ENCODE measurements at places on chromosomes 5 and 9. TPM values are rescaled to one million over a fixed set of nuclear protein-coding genes. Genes with fewer than 3 reads are reported as not detected.
A peak's percentile ranks its signal among the peaks of the same experiment; 100 is the strongest.

DNA sequence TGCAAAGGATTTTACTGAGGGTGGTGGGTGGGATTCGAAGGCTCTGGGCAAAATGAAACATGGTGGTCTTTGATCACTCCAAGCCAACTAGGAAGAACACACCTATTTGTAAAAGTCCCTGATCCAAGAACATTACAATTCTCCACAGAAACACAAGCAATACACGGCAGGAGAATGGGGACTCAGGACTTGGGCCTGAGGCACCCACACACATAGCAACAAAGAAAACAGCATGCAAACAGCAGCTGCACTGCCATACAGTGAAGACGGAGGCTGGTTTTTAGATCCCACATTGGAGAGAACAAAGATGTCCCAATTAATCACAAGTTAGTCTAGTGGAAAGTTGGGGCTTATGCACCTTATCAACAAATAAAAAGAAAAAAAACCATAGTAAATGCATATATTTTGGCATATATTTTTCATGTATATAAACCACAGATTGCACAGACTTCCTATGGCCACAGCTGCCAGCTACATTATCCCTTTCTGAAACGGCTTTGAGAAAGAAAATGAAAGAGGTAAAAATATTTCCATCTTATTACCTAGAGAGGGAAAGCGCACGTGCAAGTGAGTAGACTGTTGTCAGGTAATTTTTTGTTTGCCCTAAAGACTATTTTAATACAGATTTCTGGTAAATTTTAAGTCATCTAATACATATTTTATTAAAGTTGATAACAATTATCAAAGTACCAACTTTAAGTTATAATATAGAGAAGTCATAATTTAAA, 410.9 kb downstream of the BNC2 start:
- DNase-seq: no peak

DNA sequence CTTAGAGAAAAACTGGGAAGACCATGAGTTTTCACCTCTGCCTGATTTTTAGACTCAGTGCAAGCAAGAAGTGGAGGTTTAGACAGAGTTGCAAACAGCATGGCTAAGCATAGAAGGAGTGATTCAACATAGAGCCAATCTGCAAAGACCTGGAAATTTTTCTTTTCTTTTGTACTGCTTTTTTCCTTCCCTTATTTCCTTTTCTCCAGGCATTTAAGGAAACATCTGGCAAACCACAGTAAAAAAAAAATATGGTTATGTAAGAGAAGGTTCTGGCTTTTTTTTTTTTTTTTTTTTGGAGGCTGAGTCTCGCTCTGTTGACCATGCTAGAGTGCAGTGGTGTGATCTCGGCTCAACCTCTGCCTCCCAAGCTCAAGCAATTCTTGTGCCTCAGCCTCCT, 16.6 kb upstream of the DCAF12 start:
- no peak for DNase-seq

- peak; percentile 67 for DNase-seq
Observed at GRCh38 chr5:181261320-181262049, 542 bp upstream of the TRIM52 start.

- no peak for DNase-seq
Observed at GRCh38 chr5:76852772-76853171, 3.0 kb downstream of the S100Z start.

DNA sequence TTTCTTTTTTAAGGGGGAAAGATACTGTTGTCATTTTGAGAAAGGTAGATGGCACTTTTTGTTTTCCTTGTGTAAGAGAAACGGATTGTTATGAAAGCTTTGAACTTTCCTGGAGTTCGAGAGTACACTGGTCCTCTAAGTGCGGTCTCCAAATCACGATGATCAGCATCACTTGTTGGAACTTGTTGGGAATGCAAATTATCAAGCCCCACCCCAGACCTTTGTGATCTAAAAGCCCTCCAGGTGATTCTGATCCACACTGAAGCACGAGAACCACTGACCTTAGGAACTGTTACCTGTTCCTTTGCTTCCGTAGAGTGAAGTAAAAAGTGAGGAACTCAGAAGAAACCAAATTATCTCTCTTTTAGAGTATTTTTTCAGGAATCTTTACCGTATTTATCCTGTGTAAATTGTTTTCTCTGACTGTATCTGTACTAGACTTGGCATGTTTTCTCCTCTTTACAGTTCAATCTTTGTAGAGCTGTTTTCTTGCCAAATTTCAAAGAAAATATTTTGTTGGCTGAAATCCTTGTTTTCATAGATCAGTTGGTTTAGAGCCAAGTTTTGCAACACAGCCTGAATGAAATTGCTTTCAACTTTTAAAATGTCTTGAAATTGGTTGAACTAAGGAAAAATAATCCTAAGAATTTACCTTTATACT, 4.0 kb downstream of the MAT2B start:
- DNase-seq: no peak

The STK32A gene
- 7.3 TPM for total RNA-seq

The CAPSL gene
- 0.85 TPM for total RNA-seq

DNA sequence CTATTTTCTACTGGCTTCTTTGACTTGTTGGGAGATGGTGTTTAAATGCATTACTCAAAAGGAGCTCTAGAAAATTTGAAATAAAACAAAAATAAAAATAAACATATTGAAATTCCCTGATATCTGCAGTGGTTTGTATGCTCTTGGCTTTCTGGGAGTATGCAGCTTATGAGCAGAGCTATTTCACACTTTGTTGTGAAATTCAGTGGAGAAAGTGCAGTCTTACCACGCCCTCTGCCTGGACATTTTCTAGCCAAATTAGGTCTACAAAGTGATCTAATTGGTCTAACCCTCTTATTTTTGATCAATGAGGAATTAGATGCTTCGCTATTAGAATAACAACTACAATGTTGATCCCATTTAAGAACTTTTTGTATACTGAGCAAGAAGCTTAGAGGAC, 66.8 kb downstream of the INSYN2B start:
- DNase-seq: no peak

The SPAAR gene
- 1.7 TPM for total RNA-seq

- DNase-seq: no peak
Observed at GRCh38 chr9:106309925-106310324, 553.0 kb upstream of the ZNF462 start.

- no peak for DNase-seq
Observed at GRCh38 chr5:114727358-114727757, 365.5 kb downstream of the KCNN2 start.

- DNase-seq: no peak
Observed at GRCh38 chr5:168168978-168169698, 122.3 kb upstream of the WWC1 start.

DNA sequence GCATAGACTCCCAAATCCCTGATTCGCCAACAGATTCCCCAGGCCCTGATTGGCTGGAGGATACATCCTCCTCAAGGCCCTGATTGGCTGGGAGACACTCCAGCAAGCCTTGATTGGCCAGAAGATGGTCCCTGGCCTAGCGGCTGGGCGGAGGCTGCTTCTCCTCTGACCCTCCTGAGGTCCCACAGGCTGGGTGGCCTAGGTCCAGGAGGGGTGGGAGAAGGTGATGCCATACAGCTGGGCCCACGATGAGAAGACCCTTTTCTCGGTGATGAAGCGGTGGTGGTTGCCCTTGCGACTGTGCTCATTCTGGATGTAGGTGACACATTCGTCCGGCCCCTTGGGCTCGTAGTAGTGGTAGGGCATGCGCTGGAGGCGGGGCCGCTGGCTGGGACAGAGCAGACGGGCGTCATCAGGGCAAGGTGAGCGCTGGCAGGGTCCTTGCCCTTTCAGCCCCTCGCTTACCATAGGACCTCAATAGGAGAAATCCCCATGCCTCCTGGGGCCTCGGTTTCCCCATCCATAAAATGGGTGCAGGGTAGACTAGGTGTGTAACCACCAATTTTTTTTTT, 9.0 kb upstream of the AK1 start:
- DNase-seq: no peak

The GLRA1 gene
- total RNA-seq: not detected

GRCh38 chr5:151213803-151214613, 9.9 kb downstream of the CCDC69 start:
- DNase-seq: peak; percentile 79

The CDKN2A gene
- total RNA-seq: 1.4 TPM

DNA sequence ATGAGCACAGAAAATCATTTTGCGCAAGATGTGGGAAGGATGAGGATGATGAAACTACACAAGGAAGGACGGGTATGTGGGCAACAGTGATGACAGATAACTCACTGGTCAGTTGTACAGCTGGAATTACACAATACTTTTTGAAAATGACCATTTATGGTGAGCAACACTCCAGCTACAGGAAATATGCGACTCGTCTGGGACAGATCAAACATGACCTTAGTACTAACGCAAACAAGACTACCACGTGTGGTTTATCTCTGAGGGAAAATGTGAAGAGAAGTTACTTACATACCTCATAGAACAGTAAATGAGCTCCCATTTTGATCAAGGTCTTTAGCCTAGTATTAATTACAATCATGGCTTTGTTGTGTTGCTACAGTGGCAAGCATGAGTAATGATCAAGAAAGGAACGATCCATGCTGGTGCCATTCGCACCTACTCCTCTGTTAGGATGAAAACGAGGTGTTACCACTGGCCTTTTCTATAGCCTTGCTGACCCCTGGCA, 456.9 kb downstream of the BNC2 start:
- no peak for DNase-seq

The CORO2A gene
- total RNA-seq: 0.25 TPM

DNA sequence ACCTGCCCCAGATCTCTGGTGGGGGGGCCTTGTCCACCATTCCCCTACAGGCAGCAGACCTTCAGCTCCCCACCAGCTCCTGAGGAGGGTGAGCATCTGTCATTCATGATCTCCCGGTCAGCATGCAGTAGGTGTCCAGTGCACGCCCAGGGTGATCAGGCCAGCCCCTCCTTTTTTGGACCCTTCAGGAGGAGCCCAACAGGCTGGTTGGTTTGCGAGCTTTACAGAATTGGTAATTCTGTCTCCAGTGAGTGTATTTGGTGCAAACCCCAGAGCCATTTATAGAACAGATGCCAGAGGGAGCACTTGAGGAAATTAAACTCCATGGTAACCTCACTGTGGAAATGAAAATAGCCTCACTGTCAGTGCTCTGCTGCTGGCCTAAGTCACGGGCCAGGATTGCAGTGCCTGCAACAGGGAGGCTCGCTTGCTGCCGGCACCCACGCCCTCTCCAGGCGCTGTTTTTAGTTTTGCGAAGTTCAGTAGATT, 23.4 kb downstream of the WNK2 start:
- DNase-seq: peak; percentile 64

The PHYHD1 gene
- total RNA-seq: 53.3 TPM

GRCh38 chr9:73872701-73873100, 624.4 kb upstream of the RORB start:
- no peak for DNase-seq

The TRPM3 gene
- total RNA-seq: 4.2 TPM

DNA sequence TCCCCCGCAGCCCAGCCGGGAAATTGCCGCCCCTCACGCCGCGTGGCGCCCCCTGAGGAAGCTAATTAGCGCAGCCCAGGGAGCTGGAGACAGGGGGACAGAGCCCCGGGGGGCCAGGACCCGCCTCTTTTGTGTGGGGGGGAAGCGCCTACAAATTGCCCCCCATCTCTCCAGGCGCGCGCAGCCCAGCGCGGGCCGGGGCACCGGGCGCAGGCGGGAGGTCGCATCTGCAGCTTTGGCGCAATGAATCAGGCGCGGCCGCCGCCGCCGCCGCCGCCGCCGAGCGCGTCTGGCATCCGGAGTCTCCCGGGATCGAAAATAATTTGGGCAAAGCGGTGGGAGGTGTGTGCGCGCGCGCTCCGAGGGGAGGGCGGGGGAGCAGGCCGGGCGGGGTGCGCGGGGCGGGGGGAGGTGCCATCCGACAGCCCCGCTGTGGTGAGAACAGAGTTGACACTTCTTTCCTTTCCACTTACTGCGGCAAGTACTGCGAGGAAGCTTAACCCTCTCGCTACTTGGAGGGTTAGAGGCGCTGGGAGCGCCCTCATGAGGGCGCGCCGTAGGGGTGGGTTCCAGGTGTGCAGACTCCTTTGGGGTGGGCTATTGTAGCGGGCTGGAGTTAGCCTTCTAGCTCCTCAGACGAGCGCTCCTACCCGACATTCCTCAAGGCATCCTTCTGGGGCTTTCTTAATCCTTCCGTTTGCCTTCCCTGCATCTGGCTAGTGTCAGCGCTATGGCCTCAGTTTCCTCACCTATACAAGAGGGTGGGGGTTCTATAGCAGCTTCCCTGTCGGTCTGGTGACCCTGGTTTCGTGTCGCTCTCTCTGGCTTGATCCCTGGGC, 63.1 kb downstream of the CXXC5 start:
- peak; percentile 64 for DNase-seq

GRCh38 chr5:52893105-52893504, 96.0 kb upstream of the ITGA2 start:
- no peak for DNase-seq

The PLPPR1 gene
- total RNA-seq: 1.1 TPM

- no peak for DNase-seq
Observed at GRCh38 chr5:132561601-132562000, 4.8 kb downstream of the RAD50 start.

GRCh38 chr5:97100476-97100875, 41.9 kb downstream of the LIX1 start:
- no peak for DNase-seq

DNA sequence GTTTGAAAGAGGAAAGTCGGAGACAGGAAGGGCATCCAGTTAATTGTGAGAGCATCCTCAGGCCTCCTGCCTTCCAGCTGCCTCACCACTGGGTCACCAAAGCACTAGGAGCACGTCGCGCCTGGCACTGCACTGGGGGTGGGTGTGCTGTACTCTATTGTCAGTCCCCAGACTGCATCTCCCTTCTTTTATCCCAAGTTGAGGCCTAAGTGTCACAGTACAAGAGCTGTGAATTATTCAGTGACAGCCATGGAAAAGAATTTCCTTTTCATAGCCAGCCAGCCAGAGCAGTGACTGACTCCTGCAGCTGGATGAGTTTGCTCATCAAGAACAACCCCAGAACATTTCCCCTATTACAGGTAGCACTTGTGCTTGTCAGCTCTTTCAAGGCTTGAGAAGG, 16.3 kb downstream of the CLTA start:
- no peak for DNase-seq

- no peak for DNase-seq
Observed at GRCh38 chr5:45774528-45774927, 78.3 kb upstream of the HCN1 start.

DNA sequence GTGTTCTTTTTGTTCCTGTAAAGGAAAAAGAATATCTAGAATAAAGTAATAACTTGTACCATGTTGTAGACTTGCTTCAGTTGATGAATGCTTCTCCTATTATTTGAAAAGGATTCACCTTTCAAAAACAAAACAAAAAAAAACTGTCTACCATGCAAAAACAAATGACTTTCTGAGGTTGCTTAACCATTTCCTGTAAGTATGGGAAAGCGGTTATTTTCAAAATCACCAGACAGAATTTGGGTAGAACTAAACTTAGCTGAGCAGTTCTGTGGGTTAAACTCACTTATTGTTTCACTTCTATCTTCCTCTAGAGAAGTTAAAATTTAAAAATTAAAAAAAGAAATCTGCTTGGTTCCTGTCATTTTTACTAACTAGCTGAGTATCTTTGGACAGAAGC, 25.2 kb downstream of the LNPEP start:
- DNase-seq: no peak

The PCDHA7 gene
- 0.41 TPM for total RNA-seq

GRCh38 chr5:146813346-146814157, 65.0 kb downstream of the PPP2R2B start:
- DNase-seq: no peak

The IL5 gene
- total RNA-seq: not detected

- no peak for DNase-seq
Observed at GRCh38 chr5:67201897-67202549, 5.4 kb upstream of the CD180 start.

Measured in ovary (tissue), 10 donors.